Neural crest cell (in vitro differentiated cells): ENCODE measurements at places on chromosomes 13 and 19.

DNA sequence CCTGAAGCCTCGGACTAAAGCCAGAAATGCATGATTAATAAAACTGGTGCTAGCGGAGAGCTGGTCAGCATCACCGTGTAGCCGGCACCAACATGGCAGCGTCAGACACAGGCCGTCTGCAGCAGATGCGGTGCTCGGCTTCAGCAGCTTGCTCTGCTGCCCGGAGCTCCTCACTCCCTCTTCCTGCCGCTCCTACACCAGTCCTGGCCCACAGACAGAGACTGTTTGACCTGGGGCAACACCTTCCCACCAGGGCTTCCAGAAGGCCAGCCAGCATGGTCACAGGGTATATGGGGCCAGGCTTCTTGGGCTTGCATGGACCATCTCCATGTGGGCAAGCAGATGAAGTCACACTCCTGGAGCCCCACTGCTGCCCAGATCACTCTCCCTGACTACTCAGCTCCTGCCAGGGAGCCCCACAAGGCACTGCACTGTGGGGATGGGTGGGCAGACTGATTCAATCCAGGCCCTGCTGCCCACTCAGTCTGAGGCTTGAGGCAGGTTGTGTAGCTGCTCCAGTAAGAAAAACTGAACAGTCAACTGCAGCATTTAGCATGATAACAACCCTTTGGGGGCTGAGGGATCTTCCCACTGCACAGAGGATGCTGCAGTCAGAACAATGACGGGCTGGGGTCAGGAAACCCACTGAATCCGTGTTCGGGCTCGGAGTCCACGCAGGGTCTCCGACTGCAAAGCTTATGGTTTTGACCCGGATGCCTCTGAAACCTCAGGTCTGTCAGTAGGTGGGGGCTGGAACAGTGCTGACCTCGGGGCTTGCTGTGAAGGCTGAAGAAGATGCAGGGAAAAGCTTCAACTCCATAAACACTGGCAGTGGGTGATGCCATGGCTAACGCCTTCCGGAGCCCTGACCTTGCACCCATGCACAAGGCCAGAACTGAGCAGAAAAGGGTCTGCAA lies 45.6 kb downstream of the CEBPG start:
- no peak for DNase-seq

GRCh38 chr19:4690361-4690760 lies 20.2 kb upstream of the MYDGF start:
- no peak for DNase-seq

GRCh38 chr13:106417467-106418110 lies 117.9 kb downstream of the EFNB2 start:
- no peak for DNase-seq

GRCh38 chr13:52848455-52849195 lies at the start of gene PCDH8:
PCDH8 (minus strand) TSS chr13:52848640; CDS start chr13:52848436, 204 bp downstream.
- DNase-seq: peak; percentile 91

DNA sequence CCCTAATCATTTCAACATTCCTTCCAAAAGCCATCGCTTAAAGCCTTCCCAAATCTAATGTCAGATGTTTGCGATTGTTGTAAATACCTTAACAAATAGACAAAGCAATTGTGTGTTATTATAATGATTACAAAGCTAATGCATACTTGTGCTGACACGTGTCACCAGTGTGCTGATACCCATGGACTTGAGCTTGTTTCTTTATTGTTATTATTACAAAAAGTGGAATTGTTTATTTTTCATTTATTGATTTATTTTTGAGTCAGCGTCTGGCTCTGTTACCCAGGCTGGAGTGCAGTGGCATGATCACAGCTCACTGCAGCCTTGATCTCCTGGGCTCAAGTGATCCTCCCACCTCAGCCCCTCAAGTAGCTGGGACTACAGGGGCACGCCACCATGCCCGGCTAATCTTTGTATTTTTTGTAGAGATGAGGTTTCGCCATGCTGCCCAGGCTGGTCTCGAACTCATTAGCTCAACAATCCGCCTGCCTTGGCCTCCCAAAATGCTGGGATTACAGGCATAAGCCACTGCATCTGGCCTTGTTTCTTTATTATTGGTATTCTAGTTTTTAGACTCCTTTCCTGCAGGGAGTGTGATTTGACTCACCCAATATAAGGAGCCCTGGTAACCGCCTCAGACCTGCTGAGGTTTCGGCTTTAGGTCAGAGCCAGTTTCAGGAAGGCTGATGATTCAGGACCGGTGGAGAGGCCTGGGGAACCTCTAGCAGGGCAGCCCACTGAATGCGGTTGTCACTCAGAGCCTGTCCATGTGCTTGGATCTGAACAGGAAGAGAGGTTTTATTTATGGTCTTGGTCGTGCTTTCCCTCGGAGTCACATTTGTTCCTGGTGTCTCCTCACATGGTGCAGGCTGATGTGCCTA lies 2.1 kb upstream of the FBXO17 start:
- DNase-seq: no peak
